ENCODE measurements at places on chromosomes 3 and 15. TPM values are rescaled to one million over a fixed set of nuclear protein-coding genes. Genes with fewer than 3 reads are reported as not detected.

GRCh38 chr3:99789011-99789721, 28.5 kb upstream of the CMSS1 start:
- no peak for DNase-seq

- DNase-seq = no peak
Observed at GRCh38 chr15:77597804-77598453, 34.8 kb downstream of the LINGO1 start.

GRCh38 chr3:188827576-188827975, 344.2 kb upstream of the TPRG1 start:
- no peak for DNase-seq

DNA sequence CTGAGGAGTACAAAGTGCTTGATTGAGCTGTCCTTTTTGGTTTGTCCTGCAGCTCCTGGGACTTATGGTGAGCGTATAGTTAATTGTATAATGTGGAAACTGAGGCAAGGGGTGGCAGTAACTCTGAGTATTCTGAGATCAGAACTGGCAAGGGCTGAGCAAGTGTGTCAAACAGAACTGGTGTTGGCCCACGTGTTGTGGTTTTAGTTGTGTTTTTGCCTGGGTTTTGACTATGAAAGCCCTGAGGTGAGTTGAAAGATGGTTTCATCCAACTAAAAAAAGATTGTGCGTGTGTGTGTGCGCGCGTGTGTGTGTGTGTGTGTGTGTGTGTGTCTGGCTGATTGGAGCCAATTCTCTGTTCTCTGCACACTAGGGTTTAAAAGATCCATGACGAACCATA, 154.1 kb downstream of the EDEM1 start:
- DNase-seq = no peak

DZIP1L gene
- 9.6 TPM for polyA plus RNA-seq

MORC1 gene
- polyA plus RNA-seq = 0.83 TPM

- DNase-seq = no peak
Observed at GRCh38 chr3:82114589-82114988, 353.1 kb upstream of the GBE1 start.

DNA sequence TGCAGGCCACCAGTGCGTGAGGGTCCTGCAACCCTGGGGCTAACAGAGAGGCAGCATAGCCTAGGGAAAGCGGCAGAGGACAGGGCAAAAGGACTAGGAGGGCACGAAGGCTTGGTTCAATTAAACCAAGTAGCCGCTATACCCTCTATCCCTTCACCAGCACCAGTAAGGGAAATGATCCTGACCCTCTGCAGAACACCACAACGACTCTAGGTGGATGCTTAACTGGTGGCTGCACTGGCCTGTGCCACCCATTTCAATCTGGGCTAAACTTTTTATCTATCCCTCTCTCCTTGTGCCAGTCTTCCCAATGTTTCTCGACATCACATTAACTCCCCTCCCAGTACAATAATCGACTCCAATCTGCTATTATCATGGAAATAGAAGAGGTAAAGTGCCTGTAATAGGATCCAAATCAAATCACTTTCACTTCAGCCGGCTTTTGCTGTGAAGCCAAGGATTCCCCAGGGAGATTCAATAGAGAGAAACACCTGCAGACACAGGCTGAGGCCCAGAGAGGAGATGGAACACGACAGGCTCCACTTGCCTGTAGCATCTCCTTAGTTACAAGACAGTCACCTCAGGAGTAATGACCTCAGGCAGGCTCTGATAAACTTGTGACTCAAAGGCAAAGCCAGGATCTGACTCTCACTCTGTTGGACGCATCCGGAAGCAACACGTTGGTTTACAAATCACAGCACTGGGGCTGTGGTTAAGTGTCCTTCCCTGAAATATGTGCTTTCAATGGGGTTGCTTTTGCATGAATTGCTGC, 791.6 kb upstream of the ARRDC4 start:
- DNase-seq = no peak

DNA sequence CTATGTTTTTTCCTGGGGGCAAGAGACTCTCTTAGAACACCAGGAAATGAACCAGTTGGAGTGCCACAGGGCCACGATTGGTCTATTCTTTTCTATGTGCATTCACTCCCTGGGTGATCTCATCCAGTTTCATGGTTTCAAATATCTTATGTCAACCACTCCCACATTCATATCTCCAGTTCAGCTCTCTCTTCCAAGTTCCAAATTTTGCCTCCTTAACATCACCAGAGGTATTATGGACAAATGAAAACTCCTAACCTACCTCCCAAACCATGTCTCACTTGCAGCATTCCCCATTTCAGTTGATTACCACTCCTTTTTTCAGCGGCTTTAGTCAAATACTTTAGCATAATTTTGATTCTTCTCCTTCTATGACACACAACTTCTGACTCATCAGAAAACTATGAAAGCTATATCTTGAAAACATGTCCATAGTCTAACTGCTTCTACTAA, 203.1 kb upstream of the SEMA6D start:
- DNase-seq = no peak

- DNase-seq = peak; percentile 44
Observed at GRCh38 chr15:29635513-29636098, 186.7 kb downstream of the TJP1 start.

GRCh38 chr3:13268120-13268519, 152.0 kb downstream of the NUP210 start:
- DNase-seq = no peak
